ENCODE measurements at places on chromosomes 2 and 18. TPM values are rescaled to one million over a fixed set of nuclear protein-coding genes. Genes with fewer than 3 reads are reported as not detected.
A peak's percentile ranks its signal among the peaks of the same experiment; 100 is the strongest.

Gene GAL3ST2
- 0.27 TPM for polyA plus RNA-seq

Gene ERMN
- 0.28 TPM for polyA plus RNA-seq

Gene MBP
- 8.3 TPM for polyA plus RNA-seq

Gene SERPINB3
- not detected for polyA plus RNA-seq

Gene GPR17
- 1.3 TPM for polyA plus RNA-seq

Gene MBD1
- 69.3 TPM for polyA plus RNA-seq

Gene ZSWIM2
- polyA plus RNA-seq, result not detected

Gene SF3B1
- polyA plus RNA-seq, result 383 TPM

Gene PLEKHB2
- 38.2 TPM for polyA plus RNA-seq

Gene CCBE1
- 75.0 TPM for polyA plus RNA-seq

Gene CCDC68
- polyA plus RNA-seq, result 62.2 TPM

GRCh38 chr2:157932480-157933159 is 56.5 kb upstream of the ACVR1 start:
- no peak for DNase-seq

GRCh38 chr2:11767779-11768178 is 21.3 kb downstream of the LPIN1 start:
- no peak for DNase-seq

- DNase-seq, result no peak
These were observed 19.3 kb upstream of the HPCAL1 start for GRCh38 chr2:10283106-10284062.

DNA sequence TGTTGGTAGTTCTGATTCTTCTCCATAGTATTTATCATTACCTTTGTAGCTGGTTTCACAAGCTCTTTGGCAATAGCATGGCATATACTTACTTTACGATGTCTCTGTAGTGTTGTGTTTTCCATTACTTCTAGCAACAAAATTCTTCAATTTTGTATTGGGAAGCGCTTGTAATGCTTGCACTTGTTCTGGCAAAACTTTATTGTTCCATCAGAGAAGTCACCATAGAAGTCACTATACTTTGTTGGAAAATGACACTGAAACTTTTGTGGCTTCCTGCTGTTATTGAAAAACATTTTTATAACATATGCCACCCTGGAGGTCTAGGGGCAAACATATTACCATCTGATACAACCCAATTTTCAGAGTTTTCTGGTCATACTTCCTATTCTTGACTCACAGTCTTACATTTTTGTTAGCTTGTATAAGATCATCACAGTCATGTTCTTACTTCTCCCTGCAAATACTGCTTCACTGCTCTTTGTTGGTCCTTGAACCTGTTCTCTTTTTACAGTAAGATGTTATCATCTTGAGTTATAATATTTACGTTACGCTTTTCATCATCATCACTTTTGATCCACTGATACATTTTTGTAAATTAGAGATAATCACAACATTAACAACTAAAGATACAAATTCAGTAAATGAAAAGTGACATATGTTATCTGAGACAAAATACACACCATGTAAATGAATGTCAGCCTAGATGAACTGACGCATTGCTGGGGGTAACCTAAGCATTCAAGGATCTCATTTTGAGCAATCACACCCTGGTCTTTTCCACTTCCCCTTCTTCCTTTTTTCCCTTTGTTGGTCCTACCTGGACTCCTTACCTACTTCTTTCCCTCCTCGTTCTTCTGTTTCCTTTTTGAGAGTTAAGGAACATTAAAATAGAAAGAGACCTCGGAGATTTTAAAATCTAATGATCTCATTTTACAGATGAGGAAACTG is 33.3 kb upstream of the CXCR4 start:
- DNase-seq, result no peak

DNA sequence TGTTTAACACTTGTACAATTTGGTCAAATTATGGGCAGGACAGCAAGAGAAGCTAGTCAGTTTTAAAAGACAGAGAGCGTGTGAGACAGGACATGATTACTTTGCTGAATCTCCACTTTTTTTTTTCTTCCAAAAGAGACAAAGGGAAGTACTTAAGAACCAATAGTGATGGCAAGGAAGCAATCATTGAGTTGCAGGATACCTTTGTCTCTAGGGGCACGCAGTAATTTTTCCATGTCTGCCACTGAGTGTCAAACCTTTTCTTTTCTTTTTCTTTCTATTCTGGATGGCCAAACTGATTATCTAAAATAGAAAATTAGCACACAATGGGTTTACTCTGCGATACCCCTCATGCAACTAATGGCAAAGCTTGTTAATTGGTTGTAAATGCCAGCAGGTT is 533.0 kb downstream of the PLCL1 start:
- DNase-seq, result no peak

DNA sequence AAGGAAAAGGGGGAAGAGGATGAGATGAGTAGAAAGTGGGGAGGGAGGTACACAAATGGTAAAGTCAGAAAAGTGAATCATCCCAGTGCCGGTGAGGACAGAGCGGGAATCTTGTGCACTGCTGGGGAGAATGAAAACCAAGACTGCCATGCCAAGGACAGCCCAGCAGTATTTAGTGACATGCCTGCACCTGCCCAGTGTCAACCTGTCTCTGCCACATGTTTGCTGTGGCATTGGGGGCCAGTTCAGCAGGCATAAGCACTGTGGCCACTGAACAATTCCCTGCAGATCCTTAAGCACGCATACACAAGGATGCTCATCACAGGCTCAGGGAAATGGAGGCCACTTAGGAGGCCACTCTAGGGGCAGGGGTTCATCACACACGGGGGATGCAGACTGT is 5.2 kb upstream of the KCNK3 start:
- DNase-seq, result no peak

DNA sequence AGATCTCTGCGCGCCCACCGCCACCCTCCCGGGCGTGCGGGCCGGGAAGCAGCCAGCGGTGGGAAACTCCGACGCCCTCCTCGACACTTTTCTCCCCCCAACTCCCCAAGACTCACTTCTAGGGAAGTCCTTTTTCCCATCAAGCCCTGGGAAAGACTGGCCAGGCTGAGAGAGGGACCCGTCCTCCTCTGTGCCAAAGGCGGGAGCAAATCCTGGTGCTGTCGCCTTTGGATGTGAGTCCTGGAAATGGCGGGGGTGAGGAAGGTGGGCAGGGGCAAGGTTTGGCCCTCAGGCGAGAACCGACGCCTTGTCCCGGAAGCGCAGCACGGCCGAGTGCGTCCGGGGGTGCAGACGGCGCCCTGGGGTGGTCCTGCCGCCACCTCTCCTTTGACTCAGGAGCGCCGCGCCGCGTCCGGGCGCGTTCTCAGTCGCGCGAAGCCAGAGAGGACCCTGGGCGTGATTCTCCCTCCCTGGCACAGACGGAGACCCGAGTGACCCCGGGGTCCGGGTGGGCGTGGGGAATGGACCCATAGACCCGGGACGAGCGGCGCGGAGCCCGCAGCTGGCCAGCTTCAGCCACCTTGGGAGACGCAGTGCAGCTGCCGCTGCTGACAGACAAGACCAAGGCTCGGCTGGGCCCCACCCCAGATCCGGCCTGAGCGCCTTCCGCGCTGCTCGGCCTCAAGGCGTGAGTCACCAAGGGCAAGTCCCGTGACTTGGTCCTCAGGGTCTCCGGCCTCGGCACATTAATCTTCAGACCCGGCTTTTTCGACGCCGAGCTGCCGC is 3.5 kb upstream of the LBX2 start:
- peak; percentile 48 for DNase-seq

GRCh38 chr2:36662638-36663037 is 33.9 kb upstream of the VIT start:
- DNase-seq, result no peak

- DNase-seq, result peak; percentile 82
These were observed 107.3 kb upstream of the HS6ST1 start for GRCh38 chr2:128425731-128426620.

DNA sequence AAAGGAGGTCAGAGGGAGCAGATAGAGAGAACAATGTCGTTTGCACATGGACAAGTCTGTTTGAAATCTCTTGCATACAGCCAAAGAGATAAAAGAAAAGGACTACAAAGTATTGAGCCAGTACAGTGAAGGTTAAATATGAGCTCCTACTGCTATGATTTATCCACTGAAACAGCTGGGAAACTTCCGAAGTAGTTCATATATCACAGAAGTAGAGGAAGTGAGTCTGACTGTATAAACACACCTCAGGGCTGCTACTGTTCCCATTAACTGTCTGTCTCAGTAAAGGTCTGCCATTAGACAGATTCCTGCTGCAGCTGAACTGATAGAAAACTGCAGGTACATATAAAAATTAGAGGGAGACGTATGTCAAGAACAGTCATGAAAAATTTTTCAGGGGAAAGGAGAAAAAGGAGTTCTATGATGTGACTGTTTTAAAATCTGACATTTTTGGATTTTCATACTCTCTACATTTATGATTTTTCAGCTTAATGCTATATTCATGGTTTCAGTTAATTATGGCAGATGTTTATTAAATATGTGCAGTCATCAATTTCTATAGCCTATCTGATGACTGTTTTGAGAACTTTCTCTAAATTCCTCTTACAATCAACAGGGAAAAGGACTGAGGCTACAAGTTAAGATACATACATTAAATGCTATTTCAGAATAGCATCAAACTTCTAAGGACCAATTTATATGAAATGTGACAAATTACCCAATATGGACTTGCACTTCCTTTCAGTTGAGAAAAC is 364.7 kb downstream of the ERBB4 start:
- no peak for DNase-seq

DNA sequence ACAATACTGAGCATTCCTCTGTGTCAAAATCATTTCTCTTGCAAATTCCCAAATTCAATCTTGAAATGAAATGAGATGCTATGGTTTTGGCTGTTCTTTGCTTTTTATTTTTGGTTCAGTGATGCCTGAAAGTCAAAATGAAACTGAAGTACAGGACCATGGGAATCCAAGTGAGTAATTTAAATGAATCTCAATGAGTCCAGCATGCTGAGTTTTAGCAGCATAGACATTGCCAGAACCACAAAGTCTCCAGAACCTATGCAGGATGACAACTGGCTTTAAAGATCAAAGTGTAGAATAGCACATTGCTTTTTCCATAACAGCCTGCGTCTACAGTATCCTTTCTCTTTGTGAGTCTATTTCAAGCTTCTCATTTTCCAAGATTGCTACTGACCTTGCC is 1050.7 kb upstream of the PIK3C3 start:
- DNase-seq, result no peak

DNA sequence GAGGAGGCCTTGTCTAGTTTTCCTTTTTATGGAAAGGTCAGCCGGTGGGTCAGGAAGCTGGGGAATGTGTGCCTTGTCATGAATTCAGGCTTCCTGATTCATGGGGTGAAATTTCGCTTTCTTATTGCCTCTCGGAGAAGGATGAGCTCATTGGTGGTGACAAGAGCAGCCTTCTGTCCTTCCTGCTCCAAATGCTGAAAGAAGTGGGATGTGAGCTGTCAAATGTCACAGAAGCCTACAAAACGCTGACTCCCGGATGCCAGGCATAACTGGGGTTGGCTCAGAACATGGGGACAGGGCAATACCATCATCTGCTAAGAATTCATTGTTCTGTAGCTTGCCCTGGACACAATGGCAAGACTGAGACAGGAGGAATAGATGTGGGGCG is 55.8 kb upstream of the FAM136A start:
- no peak for DNase-seq

DNA sequence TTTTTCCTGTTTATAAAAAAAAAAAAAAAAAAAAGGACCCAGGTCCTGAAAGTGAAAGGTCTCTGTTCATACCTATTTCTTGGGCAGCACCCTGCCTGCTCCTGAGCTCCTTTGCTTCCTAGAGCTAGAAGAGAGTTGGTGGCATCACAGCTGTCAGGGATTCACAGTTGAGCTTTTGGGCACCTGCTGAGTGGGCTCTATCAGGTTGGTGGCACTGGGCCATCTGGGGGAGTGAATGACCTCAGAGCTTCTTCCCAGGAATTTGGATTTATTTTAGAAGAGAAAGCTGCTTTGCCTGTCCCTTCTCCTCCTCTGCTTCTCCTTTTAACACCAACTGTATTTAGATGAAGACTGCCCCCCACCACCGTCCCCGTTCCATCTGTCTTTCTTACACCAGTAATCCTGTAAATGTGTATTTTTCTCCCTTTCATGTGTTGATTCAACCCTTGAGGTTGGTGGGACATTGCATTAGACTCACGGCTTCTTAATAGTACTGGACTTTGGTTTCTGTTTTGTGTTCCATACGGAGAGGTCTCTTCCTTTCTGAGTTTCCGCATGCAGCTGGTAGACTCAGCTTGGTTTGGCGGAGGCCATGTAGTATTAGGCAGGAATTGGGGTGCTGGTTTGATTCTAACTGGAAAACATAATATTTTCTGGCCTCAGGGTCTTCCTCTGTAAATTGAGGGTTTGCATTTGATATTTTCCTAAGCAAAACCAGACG is 7.6 kb upstream of the MGAT5 start:
- no peak for DNase-seq

- no peak for DNase-seq
These were observed 4.7 kb downstream of the CAPN10 start for GRCh38 chr2:240591226-240591625.

DNA sequence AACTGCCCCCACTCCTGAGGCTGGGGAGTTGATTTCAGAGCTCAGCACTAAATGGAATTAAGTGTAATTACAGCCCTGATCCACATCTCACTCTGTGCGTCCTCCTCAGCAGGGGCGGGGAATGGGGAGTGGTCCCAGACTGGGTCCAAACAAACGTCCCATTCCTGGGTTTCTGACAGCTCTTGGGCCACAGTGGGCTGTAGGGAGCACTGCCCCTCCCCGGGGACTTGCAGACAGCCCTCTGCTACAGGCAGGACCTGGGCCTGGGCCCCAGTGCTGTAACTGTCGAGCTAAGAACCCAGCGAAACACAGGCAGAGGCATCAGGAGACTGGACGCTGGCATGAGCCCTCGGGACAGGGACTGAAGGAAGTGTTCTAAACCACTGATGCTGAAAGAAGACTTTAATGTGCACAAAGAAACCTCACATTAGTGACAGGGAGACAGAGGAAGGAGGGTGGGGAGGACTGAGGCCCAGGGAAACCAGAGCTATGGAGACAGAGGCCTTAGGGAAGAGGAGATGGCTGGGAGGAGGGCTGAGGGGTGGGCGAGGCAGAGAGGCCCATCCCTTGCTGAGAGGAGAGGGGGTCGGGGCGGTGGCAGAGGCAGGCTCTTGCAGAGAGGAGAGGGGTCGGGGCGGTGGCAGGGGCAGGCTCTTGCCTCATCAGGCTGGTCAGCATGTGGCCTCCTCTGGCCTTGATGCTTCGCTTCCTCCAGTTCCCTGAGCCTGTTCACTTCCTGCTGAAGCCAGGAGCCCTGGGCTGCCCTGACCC is 5.8 kb upstream of the SEMA4C start:
- no peak for DNase-seq

GRCh38 chr2:239305222-239305575 is 95.6 kb downstream of the HDAC4 start:
- no peak for DNase-seq

DNA sequence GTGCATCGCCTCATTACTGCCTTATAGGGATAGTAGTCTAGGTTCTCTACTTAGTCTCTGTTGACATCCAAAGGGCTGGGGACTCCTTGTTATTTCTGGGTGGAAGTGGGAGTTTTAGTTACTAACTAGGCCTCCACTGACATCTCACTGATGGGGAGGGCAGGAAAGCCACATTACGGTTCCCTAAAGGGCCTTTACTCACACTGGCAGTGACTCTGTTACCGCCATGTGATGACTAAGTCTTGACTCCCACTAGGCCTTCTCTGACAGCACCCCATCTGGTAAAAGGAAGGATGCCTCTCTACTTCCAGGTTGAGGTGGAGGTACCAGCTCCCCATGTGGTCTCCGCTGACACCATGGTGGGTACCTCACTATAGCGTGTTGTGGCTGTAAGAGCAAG is 14.0 kb upstream of the BCL2L11 start:
- DNase-seq, result no peak

GRCh38 chr2:26757873-26758789 is 6.0 kb upstream of the SLC35F6 start:
- no peak for DNase-seq

- DNase-seq, result no peak
These were observed 17.9 kb downstream of the KCNG2 start for GRCh38 chr18:79815657-79816056.

Measured in right lung (tissue), 10 donors.